ENCODE measurements at places on chromosomes 7 and 10.
A peak's percentile ranks its signal among the peaks of the same experiment; 100 is the strongest.

GRCh38 chr10:63260103-63260859, 127.2 kb downstream of the NRBF2 start:
- ATAC-seq = peak; percentile 87

DNA sequence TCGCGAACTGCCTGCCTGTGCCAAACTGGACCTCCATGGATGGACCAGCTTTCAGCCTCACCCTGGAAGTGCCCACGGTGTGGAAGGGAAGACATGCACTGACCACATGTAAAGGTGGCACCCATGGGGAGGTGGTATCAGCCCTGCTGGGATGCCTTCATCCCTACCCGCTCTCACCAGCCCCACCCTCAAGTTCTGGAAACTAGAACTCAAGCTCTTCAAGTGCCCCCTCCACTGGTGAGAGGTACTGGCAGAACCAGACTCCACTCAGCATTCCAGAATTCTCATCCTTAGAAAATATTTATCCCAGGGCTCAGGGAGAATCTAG, 5.9 kb downstream of the ZNF488 start:
- no peak for ATAC-seq

DNA sequence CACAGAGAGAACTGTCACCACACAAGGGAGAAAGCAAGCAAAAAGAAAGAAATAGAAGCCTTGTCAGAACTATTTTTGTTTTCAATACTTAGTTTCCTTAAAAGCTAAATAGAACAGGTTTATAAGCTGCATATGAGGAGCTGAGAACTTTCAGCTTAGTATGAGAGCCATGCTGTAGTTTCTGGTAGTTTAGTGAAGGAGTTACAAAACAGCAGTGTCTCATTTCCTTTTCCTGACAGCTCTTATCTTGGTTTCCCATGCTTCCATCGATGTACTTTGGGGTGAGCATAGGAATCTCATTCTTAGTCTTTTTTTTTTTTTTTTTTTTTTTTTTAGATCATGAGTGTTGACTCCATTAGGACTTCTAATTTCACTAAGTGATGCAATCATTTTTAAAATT, 8.6 kb upstream of the CHRM2 start:
- ATAC-seq = no peak

DNA sequence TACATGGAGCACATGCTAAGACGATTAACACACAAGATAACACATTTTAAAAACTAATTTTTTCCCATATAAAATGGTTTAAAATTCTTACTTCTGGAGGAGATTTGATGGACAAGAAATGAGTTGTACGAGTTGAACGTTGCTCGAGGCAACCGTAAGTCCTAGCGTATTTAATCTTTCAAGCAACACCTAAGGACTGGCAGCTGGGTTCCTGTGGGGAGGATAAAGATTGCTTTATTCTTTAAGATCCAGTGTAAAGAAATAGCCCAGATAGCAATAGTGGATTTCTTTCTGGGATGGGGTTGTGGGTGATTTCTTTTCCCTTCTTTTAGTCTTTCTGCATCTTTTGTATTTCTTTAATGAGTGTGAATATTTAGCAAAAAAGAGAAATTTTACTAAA, 9.8 kb downstream of the TBXAS1 start:
- ATAC-seq = no peak

GRCh38 chr10:14560791-14561765, 213.6 kb downstream of the FAM107B start:
- ATAC-seq = peak; percentile 29

- no peak for ATAC-seq
Measured at GRCh38 chr7:101859411-101860106, 42.1 kb downstream of the CUX1 start.

DNA sequence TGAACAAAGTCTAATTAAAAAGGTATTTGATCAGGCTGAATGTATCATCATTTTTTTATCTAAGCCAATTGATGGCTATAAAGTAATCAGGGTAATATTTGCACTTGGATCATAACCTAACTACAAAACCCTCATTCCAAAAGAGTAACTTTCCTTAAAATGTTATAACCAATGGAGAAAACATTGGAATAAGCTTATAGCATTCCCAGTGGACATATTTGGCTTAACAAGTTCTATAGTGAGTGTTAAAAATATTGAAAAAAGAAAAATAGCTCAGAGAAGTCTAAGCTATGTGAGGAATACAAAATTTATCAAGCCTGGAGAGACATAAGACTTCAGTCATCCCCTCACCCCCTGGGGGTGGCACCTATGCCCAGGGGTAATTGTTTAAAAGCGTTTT, 358.8 kb downstream of the LRRTM3 start:
- ATAC-seq = no peak

DNA sequence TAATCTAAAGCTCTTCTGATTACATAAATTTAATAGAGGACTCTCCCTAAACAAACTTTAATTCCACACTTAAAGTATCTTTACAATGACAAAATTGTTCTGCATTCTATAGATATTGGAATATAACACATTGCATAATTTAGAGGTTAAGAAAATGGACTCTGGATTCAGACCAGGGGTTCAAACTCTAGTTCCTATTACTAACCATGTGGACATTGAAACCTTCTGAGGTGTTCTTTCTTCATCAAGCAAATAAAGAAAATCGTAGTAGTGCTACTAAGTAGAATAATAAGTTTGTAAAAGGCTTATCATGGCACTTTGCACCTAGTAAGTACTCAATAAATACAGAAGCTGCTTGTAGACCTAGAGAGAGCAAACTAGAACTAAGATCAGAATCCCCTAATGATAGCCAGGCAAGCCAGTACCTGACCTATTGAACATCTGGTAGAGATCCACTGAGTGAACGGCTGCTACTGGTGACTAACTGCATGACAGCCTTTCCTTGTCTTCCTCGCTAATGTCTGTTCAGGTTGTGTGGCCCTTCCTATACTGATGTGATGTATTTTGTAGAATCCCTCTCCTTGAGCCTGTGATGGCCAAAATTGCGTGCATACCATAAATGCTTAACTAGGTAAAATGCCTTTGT, 430.3 kb downstream of the KCNMA1 start:
- no peak for ATAC-seq

GRCh38 chr7:150909200-150909995, 57.1 kb downstream of the AOC1 start:
- ATAC-seq = no peak

DNA sequence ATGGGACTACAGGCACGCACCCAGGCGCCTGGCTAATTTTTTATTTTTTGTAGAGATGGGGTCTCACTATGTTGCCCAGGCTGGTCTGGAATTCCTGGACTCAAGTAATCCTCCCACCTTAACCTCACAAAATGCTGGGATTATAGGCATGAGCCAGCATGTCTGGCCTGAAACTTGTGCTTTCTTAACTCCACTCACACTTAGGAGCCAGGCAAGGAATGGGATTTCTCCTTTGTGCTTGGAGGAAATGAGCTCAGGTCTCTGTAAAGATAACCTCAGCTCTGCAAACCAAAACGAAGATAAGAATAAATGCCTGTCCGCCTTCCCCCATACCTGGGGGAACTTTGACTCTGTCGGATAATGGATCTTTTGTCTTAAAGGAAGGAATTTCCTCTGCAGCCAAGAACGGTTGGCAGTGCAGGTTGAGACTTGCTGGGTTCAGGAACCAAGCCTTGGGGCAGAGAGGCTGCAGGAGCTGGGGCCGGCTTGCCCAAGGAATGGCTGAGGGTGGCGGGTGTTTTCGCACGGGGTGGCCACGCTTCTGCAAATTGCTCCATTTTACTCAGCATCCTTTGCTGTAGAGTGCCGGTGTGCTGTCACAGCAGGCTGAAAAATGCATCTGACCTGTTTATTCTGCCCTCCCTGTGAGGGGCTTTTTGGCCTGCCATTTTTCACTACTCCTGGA, 174.2 kb downstream of the KIAA1217 start:
- ATAC-seq = peak; percentile 83

- no peak for ATAC-seq
Measured at GRCh38 chr10:79044036-79044632, 24.6 kb upstream of the ZMIZ1 start.

GRCh38 chr7:134865001-134865845, 85.8 kb downstream of the CALD1 start:
- ATAC-seq = no peak

- no peak for ATAC-seq
Measured at GRCh38 chr7:103387242-103387641, 39.8 kb downstream of the PSMC2 start.

DNA sequence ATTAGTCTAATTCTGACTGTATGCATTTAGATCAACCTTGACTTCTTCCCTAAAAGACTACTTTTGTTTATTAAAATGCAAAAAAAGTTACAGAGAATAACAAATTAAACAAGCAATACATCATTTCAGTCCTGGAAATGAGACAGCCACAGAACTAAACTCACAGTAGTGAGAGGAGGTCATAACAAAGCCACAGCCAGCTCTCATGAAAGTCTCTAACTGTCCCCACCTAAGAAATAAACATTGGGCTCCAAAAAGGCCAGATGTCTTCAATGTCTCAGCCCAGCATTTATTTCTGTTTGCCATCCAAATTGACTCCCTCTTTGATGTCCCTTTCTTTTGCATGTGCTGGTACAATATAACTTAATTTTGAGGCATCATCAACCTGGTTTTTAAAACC, 74.4 kb downstream of the NHLRC2 start:
- no peak for ATAC-seq

DNA sequence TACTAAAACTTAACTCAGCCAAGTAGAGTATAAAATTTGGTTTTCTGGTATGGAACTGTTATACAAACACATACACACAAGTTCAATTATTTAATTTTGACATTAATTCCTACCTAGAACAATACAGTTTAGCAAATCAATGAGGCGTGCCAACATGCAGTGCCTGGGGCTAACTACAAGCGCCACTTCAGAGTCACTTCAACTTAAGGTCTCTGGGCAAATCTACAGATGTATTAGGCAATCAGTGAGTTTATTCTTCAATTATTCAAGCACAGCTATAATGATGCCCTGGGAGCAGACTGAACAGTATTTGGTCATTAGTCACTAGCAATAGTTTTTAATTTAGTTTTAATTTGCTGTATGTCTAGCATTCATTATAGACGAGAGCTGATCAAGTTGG, 51.6 kb downstream of the HIBADH start:
- peak; percentile 72 for ATAC-seq

DNA sequence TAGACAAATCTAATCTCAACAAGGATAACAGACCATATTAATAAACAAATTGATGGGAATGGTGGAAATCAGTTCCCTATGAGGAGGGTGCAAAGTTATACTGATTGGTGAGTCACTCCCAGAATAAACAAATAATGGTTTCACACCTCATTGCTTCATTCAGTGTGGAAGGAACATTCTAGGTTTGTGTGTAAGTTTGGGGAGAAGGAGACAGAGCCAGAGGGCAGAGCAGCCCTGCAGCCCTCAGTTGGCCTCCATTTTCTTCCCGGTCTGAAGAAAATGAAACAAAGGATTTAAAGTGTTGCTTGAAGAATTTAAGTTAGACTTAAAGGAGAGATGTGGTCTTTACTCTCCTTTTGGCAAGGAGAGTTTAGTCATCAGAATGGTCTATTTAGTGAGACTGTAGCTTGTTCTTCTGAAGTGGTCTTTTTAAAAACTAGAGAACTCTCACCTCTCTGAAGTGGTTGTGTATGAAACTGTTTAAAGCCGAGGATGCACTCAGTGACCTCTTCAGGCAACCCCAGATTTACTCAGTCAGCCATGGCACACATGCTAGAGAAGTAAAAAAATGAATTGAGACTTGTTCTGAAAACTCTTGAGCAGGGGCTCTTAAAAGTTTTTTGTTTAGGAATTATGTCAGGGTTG, 27.2 kb downstream of the IKZF1 start:
- ATAC-seq = no peak

DNA sequence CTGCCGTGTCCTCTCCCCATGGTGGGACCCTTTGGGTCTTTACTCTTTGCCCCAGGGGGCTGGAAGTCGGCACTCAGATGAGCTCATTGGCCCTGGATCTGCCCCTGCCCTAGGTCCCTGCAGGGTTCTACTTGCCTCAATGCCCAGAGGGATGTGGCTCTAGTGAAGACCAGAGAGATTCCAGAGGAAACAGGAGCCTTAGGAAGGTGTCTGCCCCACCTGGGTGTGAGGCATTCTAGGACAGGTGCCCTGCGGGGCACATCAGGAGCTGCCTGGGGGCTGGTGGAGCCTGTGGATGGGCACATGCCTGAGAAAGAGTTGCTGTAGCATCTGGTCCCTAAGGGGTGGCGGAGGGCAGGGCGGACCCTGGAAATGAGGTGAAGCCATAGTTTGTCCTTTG, 128.6 kb downstream of the ADCY1 start:
- no peak for ATAC-seq

- no peak for ATAC-seq
Measured at GRCh38 chr10:97708976-97709946, 4.3 kb upstream of the MARVELD1 start.

All from esophagus mucosa (tissue), 1 donor.